ENCODE measurements at places on chromosomes 1 and 21.

- DNase-seq: no peak
These were observed 145.5 kb downstream of the TENT5C start for GRCh38 chr1:117751321-117751720.

DNA sequence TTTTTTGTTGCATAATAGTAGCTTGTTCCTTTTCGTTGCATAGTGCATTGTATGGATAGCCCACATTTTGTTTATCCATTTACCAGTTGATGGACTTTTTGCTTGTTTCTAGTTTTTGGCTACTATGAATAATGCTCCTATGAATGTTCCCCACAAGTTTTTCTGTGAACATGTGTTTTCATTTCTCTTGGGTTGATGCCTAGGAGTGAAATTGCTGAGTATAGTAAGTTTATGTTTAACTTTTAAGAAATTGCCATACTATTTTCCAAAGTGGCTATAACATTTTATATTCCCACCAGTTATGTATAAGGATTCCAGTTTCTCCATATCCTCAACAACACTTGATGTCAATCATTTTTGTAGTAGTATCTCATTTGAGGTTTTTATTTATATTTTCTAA is 84.8 kb upstream of the CACYBP start:
- no peak for DNase-seq

DNA sequence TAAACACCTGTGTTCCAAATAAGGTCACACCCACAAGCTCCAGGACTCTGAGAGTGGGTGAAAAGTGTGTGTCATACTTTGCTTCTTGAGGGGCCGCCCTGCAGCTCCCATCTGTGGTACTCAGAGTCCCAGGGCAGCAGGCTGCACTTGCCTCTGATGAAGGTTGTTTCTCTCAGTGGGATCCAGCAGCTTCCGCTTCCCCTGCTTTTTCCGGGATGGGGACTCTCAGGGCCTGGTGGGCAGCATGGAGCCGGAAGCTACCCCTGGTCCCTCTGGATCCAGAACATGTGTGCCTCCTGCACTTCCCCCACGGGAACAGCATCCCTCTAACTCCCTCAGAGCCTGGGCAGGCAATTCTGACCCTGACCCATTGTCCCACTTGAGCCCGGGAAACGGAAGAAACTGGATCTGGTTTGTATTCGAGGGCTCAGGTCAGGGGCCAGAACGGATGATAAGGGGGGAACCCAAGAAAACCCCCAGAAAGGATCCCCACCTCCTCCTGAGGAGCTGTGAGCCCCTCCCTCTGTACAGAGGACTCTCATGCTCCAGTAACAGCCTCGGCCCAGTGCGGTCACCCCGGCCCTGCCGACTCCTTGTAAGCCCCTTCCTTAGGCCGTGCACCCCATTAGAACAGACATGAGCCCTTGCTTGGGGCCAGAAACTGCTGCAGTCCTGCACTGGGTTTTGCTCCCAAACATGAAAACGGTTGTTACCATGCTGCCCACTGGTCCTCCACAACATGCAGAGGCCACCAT is 189.5 kb upstream of the C1orf174 start:
- DNase-seq: no peak

DNA sequence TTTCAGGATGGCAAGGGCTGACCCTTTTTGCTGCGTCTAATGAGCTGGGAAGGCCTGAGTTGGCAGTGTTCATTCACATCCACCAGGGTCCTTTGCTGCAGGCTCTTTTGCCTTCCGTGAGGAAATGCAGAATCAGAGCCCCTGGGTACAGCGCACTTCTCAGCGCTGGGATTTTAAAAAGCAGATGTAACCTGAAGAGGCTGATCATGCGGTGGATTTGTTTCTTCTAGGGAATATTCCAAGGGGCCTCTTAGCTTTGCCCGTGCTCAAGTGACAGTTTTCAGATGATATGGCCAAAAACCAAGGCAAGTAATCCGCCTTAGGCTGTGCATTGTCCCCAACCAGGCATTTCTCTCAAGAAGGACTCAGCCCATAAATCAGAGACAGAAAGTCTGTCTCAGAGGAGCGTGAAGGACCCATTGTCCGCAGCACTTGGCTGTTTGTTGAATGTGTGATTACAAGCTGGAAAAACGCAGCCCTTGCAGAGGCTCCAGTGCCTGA is 237.6 kb downstream of the PTPRC start:
- DNase-seq: peak; percentile 9

GRCh38 chr21:25254491-25255174 is 352.6 kb downstream of the MRPL39 start:
- no peak for DNase-seq

GRCh38 chr1:167373398-167373797 is 144.9 kb downstream of the CD247 start:
- DNase-seq: no peak

GRCh38 chr1:228367798-228368791 is 38.5 kb downstream of the TRIM11 start:
- DNase-seq: no peak

- DNase-seq: no peak
These were observed 235.3 kb upstream of the DMRTA2 start for GRCh38 chr1:50658459-50659076.

DNA sequence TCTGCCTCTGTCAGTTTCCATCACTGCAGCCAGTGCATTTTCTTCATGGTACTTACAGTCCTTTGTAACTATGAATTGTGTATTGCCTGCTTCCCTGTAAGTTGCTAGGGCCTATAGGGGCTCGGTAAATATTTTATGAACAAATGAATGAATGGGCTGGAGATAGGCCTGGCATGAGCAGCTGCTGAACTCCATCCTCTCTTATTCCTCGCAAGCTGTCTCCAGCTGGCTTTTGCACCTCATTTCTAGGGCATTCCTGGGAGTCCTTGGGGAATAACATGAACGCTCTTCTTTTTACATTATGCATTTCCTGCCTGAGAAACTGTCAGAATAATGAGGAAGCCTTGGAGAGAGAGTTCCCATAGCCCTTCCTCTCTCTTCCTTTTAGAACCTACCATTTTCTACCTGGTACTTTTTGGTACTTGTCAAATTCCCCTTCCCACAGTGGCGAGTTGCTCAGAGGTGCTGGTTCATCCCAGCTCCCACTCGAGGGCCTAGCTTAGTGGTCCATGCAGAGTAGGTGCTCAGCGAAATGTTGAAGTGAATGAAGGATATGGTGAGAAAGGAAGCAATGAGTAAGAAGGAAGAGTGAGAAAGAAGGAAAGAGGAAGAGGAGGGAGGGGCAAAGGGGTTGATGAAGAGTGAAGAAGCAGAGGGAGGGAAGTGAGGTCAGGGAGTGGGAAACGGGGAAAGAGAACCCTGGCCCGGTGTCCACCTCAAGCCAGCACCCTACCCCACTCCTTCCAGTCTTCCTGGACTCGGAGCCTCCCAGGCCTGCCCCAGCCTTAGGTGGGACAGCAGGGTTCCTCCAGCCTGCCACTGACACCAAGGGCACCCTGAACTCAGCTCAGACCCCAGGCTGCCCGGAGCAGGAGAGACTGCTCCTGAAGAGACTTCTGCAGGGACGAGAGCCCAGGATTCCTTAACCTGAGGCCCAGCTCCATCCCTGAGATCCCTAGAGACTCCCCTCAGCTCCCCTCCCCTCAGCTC is 29.6 kb downstream of the KCNC4 start:
- DNase-seq: no peak

- DNase-seq: no peak
These were observed 136.8 kb downstream of the RHOU start for GRCh38 chr1:228872080-228872479.

DNA sequence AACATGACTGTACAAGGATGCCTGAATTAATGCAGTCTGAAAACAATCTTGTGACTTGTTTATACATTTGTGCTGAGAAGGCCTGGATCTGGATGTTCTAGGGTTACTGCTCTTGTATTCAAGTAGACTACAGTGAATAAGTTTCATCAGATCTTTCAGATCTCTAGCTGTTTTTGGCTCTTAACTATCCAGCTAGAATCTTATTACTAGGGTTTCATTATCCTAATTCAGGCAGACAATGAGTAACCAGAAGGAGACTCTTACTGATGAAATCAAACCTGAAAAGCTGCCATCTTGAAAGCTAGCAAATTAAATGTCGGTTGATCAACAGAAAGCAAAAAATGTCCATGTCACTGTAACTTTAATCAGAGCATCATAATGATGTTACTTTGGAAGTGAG is 112.5 kb upstream of the KCNK2 start:
- no peak for DNase-seq

- no peak for DNase-seq
These were observed 4.2 kb downstream of the CYP4B1 start for GRCh38 chr1:46802901-46803574.
